ENCODE measurements at places on chromosomes 4 and X.

GRCh38 chr4:146470604-146471003 is 51.1 kb downstream of the SLC10A7 start:
- no peak for DNase-seq

- DNase-seq: no peak
Observed at GRCh38 chr4:171622729-171623128, 190.5 kb upstream of the GALNTL6 start.

DNA sequence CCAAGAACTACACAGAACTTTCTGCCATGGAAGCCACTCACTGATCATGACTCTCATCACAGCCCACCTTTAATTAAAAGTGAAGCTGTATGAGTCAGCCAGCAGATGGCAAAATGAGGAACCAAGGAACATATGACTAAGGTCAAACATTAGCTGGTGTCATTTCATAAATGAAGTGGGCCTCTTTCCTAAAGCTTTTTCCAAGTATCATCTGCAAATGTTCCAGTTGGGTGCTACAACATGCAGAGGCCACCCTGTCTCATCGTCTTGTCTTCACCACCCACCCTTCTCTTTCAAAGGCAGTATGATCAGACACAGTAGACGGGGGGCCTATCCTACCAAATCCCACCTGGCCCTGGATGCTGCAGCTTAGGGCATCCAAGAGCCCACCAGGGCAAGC is 9.2 kb upstream of the EOLA1 start:
- no peak for DNase-seq

- DNase-seq: no peak
Observed at GRCh38 chrX:8988446-8988845, 45.5 kb downstream of the FAM9B start.

GRCh38 chr4:110637408-110638088 is 14.7 kb upstream of the PITX2 start:
- DNase-seq: no peak

- DNase-seq: peak; percentile 49
Observed at GRCh38 chr4:123699880-123700771, 303.5 kb downstream of the SPRY1 start.

- DNase-seq: no peak
Observed at GRCh38 chr4:13907255-13907751, 279.8 kb upstream of the BOD1L1 start.

DNA sequence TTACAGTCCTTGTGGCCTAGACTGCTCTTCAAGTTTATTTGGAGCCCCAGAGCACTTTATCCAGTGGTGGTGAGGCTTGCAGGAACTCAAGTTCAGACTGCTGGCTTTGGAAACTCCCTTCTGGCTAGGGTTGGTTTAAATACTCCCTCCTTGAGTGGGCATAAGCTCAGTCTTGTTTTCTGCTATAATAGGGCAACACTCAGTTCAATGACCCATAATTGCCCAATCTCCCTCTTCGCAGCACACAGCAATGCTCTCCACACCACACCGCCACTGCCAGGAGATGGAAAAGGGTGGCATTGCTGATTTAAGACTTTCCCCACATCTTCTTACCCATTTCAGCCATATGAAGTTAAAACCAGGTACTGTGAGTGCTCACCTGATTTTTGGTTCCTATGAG is 27.9 kb upstream of the USP38 start:
- DNase-seq: no peak
